ENCODE measurements at places on chromosomes 1 and 21.

DNA sequence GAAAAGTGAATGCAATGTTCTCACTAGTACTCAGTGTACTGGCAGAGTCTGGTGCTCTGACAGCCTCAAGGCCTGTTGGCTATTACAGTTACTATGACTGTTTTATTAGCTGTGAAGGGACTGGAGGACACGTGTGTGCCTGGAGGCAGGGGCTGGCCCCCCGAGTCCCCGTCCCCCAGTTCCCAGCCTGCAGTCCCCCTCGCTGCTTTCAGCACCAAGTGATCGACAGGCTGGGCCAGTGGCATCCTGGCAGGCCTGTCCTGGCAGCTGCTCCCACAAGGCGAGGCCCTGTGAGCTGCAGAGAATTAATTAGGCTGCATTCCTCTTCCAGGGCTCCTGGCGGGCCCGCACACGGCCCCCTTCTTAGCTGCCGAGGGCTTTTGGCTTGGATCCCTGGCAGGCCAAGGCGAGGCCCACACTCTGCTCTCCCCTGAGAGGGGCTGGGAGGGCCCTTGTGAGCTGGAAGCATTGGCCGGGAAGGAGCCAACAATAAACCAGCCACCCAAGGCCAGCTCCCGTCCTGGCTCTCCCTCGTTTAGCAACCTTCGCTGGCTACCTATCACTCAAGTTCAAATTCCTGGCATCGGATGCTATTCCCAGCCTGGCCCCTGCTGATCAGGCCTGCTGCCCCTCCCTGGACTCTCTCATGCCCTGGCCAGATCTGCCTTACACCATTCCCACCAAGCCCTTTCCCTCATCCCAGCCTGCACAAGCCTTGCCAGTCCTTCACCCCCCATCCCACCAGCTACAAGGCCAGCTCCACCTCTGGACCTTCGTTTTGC, 9.8 kb downstream of the EDN2 start:
- peak; percentile 57 for ATAC-seq

DNA sequence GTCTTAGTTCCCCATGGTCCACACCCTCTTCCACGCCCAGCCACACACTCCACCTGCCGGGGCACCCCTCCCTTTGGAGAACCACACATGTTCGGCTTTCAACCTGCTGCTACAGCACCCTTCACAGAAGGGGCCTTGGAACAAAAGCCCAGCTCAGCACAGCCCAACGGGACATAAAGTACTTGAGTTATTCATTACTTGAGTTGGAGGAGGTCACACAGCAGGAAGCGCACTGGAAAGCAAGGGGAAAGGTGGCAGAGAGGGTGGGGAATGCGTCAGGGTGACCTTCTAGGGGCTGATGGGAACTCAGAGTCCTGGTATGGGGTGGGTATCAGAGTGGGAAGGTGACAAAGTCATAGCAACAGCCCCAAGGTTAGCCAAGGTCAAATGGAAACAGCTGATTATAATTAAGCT, 3.0 kb upstream of the ATP1B1 start:
- ATAC-seq = peak; percentile 27

- no peak for ATAC-seq
Observed at GRCh38 chr1:158311066-158311465, 20.3 kb downstream of the CD1B start.

DNA sequence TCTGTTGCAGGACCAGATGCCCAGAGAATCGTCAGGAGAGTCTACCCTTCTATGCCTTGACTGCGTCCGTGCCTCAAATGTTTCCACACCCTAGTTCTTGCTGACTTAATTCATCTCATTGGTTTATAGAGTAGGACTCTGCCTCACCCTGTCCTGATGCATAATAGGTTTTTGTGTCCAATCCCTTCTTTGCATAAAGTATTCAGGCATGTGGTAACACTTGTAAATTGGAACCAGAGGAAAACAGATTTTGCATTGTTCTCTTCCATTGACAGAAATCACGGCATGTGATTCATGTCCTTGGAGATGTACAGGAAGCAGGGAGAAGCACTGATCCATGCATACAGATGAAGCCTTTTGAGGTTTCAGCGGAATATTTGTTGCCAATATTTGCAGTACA, 29.5 kb downstream of the PLPPR5 start:
- ATAC-seq = no peak

- ATAC-seq = peak; percentile 22
Observed at GRCh38 chr21:43278359-43278758, 109.6 kb downstream of the CRYAA start.

DNA sequence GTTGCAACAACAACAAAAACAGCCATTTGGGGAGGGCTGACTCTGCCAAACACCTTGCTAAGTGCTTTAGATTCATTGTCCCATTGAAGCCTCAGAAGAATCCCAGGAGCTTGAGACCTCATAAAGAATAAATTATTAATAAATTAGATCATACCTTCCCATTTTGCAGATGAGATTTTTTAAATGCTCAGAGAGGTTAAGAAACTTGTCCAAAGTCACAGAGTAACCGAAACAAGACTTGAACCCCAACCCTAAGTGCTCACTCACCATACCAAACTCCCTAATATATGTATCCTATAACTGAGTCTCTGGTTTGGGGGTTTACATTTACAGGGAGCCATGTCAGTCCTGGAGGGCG, 3.6 kb downstream of the CRYBG2 start:
- no peak for ATAC-seq

- no peak for ATAC-seq
Observed at GRCh38 chr21:21205604-21206003, 207.4 kb downstream of the NCAM2 start.

GRCh38 chr1:186155594-186155993, 219.5 kb downstream of the TPR start:
- peak; percentile 72 for ATAC-seq

- peak; percentile 2 for ATAC-seq
Observed at GRCh38 chr21:41761211-41761933, 5.5 kb downstream of the RIPK4 start.

DNA sequence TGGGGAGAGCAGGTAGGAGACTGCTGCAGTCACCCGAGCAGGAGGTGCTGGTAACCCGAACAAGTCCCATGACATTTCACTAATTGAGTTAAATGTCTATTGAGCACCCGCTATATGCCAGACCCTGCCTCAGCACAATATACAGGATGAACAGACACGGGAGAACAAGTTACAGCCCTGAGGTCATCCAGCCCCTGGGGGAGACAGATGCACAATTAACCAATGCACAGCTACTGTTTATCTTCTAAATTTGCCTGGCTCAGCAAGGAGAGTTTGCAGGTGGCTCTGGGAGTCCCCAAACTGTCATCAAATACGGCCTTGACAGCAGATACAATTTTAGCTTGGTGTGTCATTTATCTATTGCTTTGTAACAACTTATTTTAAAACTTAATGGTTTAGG, 18.1 kb downstream of the CITED4 start:
- ATAC-seq = no peak

GRCh38 chr1:233777566-233777965, 126.9 kb upstream of the SLC35F3 start:
- ATAC-seq = no peak

DNA sequence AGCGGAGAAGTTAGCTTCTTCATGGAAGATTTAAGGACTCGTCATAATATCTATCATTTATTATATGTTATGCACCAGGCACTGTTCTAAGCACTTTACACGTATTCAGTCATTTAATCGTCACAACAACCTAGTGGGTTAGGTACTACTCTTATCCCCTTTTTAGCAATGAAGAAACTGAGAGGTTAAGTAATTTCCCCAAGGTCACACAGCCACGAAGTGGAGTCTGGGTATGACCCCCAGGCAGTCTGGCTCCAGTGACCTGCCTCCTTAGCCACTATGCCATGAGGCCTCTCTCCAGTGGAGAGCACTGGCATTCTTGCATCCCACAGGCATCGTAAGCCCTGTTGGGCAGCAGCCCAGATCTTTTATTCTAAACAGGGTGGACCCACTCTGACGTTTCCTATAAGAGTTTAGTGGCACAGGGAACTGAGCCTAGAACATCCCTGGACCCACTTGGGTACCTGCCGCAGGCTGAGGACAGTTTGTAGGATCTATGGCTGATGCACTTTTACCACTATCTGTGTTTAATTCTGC, 123.0 kb downstream of the NAV1 start:
- ATAC-seq = no peak

DNA sequence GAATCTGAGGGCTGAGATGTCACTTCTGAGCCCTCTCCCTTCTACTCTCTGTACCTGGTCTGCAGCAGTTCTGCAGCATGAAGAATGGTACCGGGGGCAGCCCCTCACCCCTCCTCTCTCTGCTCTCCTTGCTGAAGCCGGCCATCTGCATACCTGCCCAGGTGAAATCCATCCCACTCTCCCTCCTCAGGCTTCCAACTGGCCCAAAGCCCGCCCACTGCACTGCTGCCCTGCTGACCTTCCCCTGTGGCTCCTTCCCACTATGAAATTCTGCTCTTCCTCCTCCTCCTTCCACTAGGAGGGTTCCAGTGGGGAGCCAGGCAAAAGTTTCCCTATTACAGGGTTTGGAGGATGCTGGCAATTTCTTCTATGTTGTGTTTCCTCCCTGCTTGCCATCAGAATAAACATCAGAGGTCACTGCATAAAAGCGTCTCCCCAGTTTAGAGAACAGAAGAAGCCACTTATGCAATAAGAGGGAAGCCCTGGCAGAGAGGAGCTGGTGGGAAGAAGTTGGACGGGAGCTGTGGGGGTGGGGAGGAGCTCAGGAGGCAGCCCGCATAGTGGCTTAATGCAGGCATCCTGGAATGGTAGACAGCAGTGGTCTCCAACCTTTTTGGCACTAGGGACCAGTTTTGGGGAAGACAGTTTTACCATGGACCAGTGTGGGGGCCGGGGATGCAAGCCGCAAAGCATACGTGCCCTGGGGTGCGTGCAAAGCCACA, 30.3 kb downstream of the TMCO4 start:
- ATAC-seq = no peak

DNA sequence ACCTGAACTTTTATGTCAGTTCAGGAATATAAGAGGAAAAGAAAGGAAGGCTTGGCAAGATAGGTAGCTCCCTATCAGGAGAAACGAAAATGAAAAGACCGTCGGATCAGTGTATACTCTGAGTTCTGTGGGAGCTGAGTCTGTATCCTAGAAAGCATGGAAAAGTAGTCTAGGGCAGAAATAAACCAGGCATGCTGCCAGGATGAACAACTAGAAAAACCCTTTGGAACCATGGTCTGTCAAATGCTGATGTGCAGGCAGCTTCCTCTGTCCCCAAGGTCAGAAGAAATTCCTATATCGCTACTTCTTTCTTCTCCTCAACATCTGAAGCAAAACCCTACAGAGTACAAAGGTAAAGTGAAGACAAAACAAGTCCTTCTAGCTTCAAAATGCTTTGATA, 268.8 kb downstream of the ST6GALNAC3 start:
- no peak for ATAC-seq

DNA sequence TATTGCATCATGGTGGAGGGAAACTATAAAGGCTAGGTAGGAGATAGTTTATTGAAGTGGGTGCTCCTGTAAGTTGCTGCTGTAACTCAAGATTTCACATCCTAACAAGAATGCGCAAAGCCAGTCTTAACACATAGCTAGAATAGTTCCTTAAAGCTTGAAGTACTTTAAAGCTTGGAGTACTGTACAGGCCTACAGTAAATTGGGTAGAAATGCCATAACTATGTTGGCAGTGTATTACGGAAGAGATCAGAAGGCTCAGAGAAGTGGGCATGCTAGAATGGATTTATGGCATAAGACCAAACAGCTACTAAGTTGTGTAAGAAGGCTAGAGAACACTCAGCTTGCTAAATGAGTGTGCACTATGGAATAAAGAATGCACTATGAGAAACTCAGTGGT, 44.5 kb downstream of the DMRTA2 start:
- ATAC-seq = no peak

DNA sequence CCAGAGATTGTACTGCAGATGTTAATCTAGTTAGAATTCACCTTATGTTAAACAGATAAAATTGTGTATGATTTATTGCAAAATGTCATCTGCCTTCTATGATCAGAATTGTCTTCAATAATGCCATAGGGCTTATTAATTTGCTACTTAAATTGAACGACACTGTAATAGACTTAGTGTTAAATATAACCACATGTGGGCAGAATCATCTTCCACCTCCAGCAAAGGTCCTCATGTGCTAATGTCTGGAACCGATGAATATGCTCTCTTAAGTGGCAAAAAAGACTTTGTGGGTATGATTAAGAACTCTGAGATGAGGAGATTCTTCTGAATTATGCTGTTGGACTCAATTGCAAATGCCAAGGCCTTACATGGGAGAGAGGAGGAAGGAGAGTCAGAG, 4.3 kb downstream of the OR2T11 start:
- no peak for ATAC-seq

GRCh38 chr1:106889059-106889458, 167.4 kb upstream of the PRMT6 start:
- no peak for ATAC-seq

DNA sequence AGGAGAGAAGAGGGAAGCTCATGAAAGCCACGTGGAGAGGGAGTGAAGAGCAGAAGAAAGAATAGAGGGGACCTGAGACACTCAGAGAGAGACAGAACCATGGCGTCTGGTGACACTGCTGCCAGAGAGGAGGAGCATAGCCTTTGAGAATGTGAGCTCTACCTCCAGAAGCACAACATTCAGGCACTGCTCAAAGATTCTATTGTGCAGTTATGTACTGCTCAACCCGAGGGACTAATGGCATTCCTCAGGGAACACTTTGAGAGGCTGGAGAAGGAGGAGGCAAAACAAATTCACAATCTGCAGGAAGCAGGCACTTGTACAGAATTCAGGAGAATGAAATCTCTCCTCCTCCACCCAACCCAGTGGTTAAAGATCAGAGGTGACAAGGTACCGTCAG, 45.1 kb downstream of the BTBD8 start:
- ATAC-seq = no peak

- ATAC-seq = no peak
Observed at GRCh38 chr1:60977661-60978060, 104.7 kb upstream of the NFIA start.

DNA sequence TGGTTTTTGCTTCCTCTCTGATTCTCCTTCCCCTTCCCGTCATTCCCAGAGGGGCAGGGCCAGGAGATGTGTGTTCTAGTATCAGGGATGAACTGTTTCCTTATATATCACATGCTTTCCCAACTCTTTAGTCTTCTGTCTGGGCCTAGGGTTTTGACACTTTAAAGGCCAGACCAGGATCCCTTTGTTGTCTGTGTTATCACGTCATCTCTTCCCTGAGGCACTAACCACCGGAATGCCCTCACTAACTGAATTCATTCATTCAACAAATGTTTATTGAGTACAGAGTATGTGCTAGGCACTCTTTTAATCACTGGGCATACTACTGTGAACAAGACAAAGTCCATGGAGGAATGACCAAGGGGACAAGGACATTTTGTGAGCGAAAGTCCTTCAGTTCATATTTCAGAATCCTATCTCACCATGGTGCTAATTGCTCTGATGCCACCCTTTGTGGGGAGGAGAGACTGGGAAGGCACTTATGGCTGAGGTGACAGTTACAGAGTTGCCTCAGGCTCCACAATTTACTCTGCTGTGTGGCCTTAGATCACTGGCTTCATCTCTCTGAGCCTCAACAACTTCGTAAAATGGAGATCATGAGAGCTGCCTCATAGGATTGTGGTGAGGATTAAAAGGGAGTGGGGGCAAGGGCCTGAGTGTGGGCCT, 12.0 kb upstream of the ZNF362 start:
- no peak for ATAC-seq

DNA sequence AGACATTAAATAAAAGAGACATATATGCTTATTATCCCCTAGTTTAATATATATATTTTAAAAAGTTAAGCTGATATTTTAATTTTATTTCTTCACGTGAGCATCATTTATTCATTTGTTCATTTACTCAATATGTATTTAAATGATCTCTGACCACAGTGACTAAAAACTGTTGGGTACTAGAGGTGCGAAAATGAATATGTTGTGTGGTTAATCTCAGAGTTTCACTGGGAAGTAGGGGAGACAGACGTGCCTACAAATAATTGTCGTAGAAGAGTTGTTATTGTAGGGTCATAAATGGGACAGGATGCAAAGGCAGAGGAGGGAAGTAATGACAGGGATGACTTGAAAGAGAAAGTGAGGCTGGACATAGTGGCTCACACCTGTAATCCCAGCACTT, 213.0 kb upstream of the CACYBP start:
- ATAC-seq = no peak
